ENCODE measurements at places on chromosomes 13 and 19.

DNA sequence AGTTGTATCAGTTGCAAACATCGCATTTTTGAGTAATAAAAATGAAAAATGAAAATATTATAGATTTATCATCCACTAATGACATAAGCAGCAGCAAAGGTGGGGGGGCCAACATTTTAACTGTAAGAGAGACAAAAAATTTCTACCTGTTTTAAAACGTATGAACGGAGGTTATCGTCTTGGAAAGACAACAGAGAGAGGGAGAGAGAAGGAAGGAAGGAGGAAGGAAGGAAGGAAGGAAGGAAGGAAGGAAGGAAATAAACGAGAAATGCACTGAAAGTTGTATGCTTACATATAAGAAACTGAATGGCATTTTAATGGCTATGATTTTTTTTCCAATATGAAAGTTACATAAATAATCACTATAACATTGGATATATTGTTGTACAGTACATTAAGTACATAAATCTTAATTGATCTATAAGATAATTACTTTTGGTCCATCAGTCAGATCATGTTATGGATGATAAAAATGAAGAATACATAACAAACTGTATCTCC is 862.8 kb upstream of the SLITRK1 start:
- DNase-seq, result no peak

DNA sequence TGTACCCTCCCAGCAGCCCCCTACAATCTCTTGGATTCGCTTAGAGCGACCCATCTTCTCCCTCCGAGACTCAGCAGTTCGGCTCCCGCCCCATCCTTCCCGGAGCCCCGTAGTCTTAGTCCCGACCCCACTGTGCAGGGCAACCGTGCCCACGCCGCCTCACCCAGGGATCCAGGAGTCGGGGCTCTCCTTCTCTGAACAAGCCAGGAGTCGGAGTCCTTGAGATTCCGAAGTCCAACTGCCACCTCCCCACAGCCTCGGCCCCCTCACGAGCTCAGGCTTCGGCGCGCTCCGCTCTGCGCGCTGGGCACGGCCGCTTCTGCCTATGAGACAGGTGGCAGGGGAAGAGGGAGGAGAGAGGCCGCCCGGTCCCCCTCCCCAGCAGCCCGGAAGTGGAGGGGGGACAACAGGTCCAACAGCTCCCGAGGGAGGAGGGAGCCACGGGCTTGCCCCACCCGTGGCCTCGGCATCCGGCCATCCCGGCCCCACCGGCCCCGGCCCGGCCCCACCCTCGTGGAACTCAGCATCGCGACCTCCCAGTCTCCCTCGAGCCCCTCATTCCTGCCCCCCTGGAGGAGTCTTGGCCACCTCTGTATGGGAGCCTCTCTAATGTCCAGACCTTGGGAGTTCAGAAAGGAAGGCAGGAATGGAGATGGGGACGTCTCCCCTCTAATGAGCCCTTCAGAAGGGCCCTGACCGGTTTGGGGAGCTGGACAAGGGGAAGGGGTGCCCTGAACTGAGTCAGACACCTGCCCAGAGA is at the start of gene PHLDB3:
PHLDB3 (minus strand) TSS at position 321 of the 760 bp plus-strand sequence. CDS start 628 bp downstream, outside the sequence.
- DNase-seq, result peak; percentile 49

- no peak for DNase-seq
Observed at GRCh38 chr13:82407321-82407720, 1475.0 kb downstream of the SLITRK1 start.

DNA sequence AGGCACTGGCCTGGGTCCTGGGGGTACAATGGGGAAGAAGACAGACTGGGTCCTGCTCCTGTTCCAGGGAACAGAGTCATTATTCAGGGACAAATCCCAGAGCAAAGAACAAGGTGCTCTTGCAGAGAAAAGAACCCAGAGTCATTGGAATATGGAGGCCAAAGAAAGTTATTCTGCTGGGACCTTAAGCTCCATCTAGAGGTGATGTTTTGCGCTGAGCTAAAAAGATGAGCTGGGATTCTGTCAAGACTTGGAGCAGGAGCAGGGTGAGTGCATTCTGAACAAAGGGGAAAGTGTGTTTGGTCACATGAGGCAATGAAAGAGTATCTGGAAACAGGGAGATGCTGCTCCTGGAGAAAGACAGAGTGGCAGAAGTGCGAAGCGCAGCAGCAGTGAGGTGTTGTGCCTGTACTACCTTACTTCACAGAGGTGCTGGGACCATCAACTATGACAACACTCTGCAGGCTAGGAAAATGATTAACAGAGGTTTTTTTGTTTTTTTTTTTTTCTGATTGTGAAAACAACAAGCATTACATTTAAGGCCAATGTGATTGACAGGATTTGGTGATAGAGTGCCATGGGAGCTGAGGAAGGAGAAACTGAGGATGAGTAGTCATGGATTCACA is 95.3 kb upstream of the TNFSF11 start:
- DNase-seq, result peak; percentile 24

DNA sequence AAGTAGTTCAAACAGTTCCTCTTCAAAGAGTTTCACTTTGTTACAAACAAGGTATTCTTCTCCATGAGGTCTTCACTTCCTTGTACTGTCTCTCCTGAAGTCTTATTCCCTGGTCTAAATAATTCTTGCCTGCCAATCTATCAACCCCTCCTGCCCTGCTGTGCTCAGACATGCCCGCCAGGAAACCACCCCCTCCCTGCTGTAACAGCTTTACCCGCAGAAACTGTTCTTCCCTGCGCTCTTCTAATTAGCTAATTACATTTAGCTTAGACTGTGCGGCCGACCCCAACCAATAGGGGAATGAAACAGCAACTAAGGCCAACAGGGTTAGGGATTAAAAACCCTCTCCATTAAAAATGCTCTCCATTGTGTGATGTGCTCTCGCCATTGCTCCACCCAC is 46.7 kb downstream of the ZNF846 start:
- DNase-seq, result no peak

DNA sequence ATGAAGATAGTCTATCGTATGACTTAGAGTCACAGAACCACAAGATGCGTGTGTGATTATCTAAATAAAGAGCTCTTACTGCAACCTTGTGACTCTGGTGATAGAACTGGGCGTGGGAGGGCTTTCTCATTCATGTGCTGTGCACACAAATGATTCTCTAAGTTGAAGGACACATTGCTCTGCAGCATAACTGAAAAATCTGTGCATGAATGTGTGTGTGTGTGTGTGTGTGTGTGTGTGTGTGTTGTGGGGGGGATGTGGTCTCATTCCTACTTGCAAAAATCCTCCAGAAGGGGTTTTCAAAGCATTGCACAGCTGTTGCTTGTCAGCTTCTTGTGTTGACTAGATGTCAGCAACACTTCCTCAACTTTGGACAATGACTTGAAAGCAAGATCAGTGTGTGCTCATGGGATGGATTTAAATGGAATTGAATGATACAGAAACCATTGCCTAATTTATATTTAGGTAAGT is 22.4 kb downstream of the LRCH1 start:
- DNase-seq, result no peak

DNA sequence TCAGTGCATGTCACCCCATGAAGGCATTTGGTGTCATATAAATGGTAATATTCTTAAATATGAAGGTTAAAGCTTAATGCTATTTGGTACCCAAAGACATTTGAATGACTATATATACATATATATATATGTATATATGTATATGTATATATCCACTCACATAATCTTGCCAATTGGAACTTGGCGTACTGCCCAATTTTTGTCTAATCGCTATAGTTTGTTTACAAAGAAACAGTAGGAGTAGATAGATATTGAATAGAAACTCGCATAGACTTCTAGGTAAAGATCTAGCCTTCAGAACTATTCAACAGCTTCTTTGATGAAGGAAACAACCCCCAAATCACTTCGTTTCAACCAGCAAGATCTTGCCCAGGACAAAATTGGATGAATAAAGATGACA is 24.1 kb downstream of the KLF5 start:
- no peak for DNase-seq

DNA sequence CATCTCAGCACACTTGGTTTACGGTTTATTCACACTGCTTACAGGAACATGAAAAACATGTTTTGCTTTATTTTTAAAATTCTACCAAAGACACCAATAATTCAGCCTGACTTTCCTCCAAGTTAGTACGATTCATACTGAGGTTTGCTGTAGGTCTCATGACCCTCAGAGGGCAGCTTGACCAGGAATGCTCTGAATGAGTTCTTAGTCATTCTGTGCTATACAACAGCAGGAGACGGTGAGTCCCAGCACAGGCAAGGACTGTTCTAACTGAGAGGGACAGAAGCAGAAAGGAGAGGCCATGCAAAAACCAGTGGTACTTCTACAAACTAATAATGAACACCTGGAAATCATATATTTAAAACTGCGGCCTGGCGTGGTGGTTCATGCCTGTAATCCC is 6.4 kb downstream of the GRTP1 start:
- DNase-seq, result no peak

DNA sequence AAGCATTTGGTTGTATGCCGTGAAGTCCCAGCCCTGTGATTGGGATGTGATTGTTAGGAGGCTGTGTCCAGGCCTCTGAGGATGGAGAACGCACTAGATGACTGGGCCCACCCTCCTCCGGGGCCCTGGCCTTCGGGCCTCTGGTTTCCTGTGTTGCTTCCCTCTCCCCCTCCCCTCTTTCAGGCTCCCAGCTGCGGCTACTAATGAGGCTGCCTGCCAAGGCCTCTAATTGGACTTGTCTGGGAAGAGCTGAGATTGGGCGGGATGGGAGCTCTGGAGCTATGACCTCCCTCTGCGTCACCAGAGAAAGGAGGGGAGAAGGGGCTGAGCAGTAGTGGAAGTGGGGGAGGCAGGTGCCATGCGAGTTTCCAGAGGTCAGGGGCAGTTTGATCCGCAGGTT is 9.9 kb downstream of the PTH2 start:
- DNase-seq, result no peak

GRCh38 chr13:34926508-34926907 is 15.6 kb upstream of the NBEA start:
- DNase-seq, result no peak

GRCh38 chr13:36685927-36686326 is 12.1 kb downstream of the SERTM1 start:
- no peak for DNase-seq

DNA sequence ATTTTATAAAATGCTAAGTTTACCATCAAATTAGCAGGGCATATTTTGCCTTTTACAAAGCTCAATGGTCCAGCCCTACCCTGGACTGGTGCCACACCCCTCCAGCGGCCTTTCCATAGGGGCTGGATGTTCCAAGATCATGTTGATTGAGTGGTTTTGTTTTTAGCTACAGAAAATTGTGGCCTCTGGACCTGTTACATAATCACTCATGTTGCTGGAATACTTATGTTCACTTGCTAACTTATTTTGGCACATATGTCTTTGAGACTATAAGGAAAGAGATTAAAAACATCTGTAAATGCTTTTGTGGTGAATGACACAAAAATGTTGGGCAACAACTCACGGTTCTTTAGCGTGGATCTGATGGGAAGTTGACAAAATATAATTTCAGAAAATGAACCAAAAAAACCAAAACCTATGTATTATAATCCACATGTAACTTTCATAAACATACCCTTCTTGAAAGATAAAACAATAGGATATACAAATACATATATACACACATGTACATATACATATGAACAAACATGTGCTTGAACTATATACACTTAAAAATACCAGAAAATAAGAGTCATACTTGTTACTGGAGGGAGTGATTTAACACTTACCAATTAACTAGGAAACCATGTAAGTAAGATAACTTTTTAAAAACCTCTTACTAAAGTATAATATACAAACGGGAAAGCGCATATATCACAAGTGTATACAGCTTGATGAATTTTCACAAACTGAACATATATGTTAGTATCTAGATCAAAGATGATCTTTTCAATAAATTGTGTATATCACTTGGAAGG is 46.6 kb upstream of the SLC15A1 start:
- DNase-seq, result no peak
